ENCODE measurements at places on chromosomes 11 and 22.

DNA sequence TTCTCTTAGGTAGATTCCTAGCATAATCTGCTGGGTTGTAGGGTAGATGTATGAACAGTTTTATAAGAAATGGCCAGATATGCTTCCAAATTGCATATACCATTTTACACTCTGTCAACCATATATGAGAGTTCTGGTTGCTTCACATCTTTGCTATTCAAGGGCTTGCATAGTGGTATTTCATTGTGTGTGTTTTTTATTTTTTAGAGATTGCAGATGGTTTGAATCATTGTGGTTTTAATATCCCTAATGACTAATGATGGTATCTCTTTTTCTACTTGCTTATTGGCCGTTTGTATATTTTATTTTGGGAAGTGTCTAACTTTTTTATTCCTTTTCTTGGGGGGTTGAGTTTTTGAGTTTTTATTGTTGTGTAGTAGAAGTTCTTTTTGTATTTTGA lies 26.9 kb downstream of the RNF214 start:
- no peak for DNase-seq

DNA sequence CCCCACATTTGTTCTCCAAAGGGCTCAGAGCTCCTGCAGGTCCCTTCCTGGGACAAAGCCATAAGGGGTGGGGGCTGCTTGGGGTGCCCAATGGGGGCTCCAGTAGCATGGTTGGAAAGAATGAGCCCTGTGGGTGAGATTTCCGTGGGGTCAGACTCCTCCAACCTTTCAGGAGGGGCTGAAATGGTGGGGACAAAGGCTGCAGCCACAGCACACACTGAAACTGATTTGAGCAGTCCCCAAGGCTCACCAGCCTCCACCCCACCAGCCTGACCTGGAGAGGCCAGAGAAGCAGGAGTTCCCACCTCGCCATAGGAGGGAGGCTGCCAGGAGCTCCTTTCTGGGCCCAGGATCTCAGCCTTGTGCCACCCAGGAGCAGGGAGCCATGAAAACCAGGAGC lies 69.2 kb downstream of the MN1 start:
- no peak for DNase-seq

- DNase-seq: no peak
These were observed 50.6 kb downstream of the WNT11 start for GRCh38 chr11:76155500-76156227.

DNA sequence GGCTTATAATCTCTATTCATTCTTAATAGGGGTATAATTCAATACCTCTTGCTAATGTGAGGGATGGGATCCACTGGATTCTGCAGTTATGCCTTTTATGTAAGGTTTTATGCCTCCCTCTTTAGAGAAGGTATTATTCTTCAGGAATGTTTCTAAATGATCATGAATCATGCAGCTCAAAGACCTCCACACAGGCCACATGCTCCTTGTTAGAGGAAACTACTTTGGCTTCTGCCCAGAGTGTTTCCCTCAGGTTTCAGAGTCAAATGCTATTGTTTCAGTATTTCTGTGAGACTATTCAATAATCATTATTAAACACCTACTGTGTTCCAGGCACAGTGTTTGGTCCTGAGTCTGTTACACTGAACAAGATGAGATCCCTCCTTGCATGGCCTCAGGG lies 115.9 kb downstream of the RAB38 start:
- no peak for DNase-seq

DNA sequence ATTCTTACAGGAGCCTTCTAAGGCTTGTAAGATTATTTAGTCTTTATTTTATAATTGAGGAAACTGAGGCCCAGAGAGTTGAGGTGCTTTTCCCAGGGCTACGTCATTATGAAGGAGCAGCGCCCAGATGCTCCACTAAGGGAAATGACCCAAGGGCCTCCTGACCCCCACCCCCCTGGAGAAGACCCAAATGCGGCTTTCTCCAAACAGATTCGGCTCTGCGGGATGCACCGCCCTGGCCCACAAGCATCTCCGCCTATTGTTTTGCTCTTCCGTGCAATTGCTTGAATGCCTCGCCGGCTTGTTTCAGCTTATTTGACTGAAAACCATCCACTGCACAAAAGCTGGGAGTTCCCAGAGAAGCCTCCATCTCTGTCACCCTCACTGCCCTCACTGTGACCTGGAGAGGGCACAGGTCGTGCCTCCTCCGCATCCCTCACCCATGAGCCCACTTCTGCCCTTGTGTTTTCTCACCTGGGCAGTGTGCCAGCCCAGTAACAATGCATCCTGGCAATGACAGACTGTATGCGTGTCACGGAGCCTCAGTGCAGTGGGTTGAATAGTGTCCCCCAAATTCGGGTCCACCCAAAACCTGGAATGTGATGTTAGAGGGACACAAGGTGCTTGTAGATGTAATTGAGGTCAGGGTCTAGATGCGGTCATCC lies 790.2 kb downstream of the TBC1D22A start:
- no peak for DNase-seq

GRCh38 chr11:76256448-76256847 lies 50.1 kb upstream of the WNT11 start:
- peak; percentile 64 for DNase-seq

DNA sequence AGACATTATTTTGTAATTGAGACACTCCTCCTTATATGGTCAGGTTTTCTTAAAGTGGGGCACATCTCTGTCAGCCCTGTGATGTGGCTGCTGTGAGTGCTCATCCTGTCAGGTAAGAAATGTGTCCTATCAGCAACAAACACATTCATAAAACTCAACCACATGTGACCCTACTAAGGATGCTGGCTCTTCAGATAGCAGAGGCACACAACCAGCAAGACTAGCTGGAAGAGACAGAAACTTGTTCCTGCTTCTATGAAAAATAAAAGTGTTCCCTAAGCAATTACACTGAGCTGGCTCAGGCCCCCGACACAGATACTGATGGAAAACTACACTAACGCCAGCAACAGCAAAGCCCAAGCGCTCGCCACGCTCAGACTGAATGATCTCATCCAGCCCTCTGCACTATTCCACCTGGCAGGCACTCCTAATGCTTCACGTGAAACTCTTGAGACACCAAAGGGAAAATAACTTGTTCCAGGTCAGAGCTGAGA lies 49.8 kb upstream of the CYP2D6 start:
- DNase-seq: peak; percentile 2

Data from NCI-H446 (cell line).